Kidney tubule cell (primary cell): ENCODE measurements at places on chromosomes 7 and 10.

DNA sequence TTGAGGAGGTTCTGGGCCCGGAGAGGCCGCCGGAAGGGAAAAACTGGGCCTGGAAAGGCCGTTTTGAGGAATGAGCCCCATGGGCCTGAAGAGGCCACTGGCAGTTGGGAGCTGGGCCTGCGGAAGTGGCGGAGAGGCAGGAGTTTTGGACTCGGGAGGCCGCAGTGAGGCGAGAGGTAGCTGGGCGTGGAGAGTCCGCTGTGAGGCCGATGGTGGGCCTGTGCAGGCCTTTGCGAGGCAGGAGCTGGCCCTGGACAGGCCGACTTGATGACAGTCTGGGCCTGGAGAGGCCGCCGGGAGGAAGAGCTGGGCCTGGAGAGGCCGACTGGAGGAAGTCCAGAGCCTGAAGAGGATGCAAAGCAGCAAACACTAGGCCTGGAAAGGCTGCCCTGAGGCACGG lies 259.0 kb upstream of the NUPR2 start:
- no peak for DNase-seq

DNA sequence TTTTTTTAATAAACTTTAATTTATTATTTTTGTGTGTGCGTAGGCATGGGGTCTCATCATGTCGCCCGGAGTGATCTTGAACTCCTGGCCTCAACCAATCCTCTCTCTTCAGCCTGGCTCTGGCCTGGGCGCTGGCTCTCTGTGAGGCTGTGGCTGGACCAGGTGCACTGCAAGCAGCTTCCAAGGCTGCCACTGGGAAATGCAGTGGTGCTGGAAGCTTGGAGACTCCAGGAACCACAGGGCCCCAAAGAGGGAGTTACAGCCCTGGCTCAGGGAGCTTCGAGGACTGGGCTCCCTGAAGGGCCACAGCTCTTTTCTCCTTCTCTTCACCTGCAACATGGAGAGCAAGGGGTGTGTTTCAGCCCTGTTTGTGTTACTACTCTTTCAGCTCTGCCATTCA lies 36.7 kb upstream of the BNIP3 start:
- no peak for DNase-seq

DNA sequence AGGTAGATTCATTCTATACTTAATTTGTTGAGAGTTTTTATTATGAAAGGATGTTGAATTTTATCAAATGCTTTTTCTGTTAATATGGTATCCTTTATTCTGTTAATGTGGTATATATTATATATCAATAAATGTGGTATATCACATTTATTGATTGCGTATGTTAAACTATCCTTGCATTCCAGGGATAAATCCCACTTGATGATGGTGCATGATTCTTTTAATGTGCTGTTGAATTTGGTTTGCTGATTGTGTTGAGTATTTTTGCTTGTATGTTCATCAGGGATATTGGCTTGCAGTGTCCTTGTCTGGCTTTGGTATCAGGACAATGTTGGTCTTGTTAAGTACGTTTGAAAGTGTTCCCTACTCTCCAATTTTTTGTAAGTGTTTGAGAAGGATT lies 11.9 kb downstream of the LRMDA start:
- no peak for DNase-seq

DNA sequence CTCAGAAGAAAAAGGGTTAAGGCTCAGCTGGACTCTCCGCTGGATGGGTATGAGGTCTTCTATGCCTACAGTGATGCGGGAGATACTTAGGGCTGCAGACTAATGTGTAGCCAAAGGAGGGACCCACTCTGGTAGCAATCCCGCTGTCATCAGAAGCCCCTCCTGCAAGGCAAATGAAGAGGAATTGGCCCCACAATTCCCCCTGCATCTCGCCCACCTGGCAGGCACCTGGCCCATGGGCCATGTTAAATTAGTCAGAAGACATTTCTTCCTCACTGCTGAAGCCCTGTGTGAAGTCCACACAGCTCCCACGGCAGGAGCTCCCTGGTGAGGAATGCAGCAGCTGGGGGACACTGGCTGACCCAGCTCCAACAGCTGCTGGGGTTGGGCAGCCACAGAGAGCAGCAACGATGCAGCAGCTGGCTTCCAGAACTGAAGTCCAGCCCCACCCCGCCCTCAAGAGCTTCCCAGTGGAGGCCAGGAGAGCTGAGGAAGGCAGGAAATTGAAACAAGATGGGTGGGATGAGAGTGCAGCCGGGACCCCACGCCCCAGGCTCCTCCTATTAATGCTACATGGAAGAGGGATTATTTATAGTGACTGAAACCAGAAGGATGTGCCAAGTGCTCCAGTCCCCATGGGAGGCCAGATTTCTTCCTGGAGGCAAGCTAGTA lies 5.5 kb downstream of the VSTM4 start:
- no peak for DNase-seq

- DNase-seq = no peak
Observed at GRCh38 chr10:72238392-72239175, 22.5 kb upstream of the ASCC1 start.

DNA sequence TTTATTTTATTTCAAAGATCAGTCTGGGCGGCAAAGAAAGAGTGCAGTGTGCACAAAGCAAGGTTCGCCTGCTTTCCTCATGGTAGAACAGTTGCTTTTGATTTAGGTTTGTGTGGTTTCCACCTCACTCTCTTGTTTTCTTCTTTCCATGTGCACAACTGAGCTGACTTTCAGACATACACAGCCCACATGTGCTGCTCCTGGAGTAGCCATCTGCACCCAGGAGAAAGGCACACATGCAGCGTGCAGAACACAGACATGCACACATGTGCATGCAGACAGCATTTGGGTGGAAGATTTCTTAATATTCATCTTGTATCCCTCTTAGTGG lies 302.1 kb downstream of the FZD1 start:
- no peak for DNase-seq

GRCh38 chr7:26492816-26493215 lies 201.2 kb downstream of the SNX10 start:
- no peak for DNase-seq

DNA sequence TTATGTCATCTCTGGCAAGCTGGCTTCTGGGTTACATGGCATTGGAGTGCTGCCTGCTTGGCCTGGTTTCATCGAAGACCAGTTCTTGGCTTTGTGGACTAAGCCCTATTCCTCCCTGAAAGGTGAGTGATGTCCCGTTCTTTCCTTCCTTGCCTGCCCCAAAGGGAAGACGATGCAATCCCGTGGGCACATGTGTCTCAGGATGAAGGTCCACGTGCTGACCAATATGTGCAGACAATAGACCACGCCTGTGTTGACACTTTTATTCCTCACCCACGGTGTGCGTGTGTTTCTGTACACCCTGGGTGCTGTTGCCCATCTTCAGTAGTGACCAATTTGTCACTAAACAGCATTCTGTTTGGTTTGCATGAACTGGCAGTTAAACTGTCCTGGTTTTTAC lies 28.6 kb upstream of the SHH start:
- no peak for DNase-seq

GRCh38 chr7:36794689-36795088 lies 70.4 kb upstream of the AOAH start:
- peak; percentile 54 for DNase-seq

GRCh38 chr7:157384301-157384700 lies 47.5 kb downstream of the DNAJB6 start:
- no peak for DNase-seq

DNA sequence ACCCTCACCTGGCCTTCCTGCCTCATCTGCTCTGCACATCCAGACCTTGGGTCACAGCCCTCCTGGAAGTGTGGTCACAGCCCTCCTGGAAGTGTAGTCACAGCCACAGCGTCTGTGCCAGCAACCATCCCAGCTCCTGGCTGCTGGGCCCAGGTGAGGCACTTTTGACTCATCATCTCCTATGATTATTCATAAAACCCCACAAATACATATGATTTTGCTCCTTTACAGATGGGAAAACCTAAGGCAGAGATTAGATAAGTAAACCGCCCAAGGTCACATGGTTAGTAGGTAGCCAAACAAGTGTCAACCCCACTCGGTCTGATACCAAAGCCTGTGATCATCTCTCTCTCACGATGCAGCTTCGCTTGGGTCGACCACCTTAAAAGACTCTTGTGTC lies 94.3 kb downstream of the PRLHR start:
- peak; percentile 40 for DNase-seq

DNA sequence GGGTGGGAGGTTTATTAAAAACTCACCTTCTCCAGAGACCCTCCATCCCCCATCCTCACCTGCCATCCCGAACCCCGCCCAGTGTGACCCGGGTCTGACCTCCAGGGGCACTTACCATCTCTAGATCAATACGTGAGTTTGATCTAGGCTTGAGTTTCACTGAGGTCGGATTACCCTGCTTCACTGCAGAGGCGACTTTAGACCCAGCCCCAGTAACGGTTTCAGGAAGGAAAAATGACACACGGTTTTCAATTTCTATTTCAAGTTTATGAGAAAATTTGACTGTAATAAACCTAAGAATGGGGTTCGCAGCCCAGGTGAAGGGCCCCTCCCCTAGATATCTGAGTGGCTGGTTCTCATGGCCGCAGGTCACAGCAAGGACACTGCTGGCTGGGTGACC lies 33.1 kb downstream of the RCC1L start:
- no peak for DNase-seq

- DNase-seq = peak; percentile 39
Observed at GRCh38 chr7:143172354-143172753, 10.9 kb upstream of the TAS2R39 start.

- no peak for DNase-seq
Observed at GRCh38 chr10:104831272-104831671, 190.2 kb downstream of the SORCS3 start.
